ENCODE measurements at places on chromosomes 4 and X. TPM values are rescaled to one million over a fixed set of nuclear protein-coding genes. Genes with fewer than 3 reads are reported as not detected.

NAP1L5 gene
- total RNA-seq = not detected

PRDM5 gene
- total RNA-seq = 3.2 TPM

TREX2 gene
- 0.69 TPM for total RNA-seq

FATE1 gene
- total RNA-seq = not detected

FHDC1 gene
- total RNA-seq = 0.87 TPM

TMEM154 gene
- 3.1 TPM for total RNA-seq

Measured in A375 (cell line).